T-cell (primary cell): ENCODE measurements at places on chromosomes 5 and 9. TPM values are rescaled to one million over a fixed set of nuclear protein-coding genes. Genes with fewer than 3 reads are reported as not detected.

MUSK gene
- not detected for total RNA-seq

LSM11 gene
- 1.9 TPM for total RNA-seq

DNA sequence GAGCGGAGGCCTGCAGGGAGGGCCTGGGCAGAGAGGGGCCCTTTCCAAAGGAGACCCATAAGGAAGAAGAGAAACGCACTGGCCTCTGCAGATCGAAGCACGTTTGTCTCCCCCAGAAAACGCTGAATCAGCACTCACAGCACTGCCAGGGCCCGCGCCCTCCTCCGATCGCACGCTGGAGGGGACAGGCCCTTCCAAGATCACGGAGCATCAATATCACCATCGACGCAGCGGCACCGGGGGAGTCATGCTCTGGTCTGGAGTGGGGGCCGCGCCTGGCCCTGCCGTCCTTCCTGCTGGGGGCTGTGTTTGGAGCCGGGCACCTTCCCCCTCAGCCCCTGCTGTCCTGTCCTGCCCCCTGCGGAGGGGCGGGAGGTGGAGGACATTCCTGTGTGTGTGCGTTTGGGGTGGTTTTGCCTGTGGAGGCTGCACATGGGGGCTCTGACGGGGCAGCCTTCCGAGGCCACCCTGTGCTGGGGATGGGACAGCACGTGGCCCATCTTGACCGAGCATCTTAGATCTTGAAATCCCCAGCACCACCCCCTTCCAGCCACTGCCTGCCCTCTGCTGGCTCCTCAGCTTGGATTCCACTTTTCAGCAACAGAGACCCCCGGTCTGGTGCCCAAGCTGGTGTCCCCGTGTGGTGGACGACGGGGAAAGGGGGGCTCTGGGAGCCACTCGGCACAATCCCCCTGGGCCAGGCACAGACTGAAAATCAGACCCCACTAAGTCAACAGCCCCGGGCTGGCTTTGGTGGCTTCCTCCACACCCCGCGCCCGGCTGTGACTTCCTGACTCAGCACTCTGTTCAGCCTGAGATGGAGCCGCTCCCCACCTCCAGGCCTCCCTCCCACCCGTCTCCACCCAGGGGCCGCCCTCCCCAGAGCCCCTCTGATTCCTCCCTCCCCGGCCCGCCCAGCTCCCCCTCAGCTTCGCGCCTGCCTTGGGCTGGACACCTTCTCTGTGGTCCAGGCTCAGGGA lies 8.3 kb downstream of the TMEM250 start:
- H3K4me1 ChIP-seq = peaks cover 49% of the 10 kb centered on the region
- H3K36me3 ChIP-seq = peaks cover 4% of the 10 kb centered on the region
- peak overlapping the region; percentile 70 for H3K4me3 ChIP-seq
- no peaks in the 10 kb centered on the region for H3K27me3 ChIP-seq
- DNase-seq = no peak
- H3K27ac ChIP-seq = peak overlapping the region; percentile 52

GRCh38 chr9:128251732-128252100 lies 24.1 kb downstream of the GOLGA2 start:
- no peak for DNase-seq
- H3K4me3 ChIP-seq = no peak overlapping the region
- H3K27ac ChIP-seq = no peak overlapping the region
- H3K36me3 ChIP-seq = peaks cover under 1% of the 10 kb centered on the region

TAS2R1 gene
- not detected for total RNA-seq

- no peak overlapping the region for H3K27ac ChIP-seq
- no peak overlapping the region for H3K4me3 ChIP-seq
- no peaks in the 10 kb centered on the region for H3K36me3 ChIP-seq
- H3K4me1 ChIP-seq = no peaks in the 10 kb centered on the region
- no peaks in the 10 kb centered on the region for H3K27me3 ChIP-seq
Measured at GRCh38 chr5:128681764-128682592, 143.9 kb upstream of the FBN2 start.

- H3K4me1 ChIP-seq = no peaks in the 10 kb centered on the region
- no peaks in the 10 kb centered on the region for H3K27me3 ChIP-seq
- H3K27ac ChIP-seq = no peak overlapping the region
Measured at GRCh38 chr9:99601571-99602111, 220.0 kb upstream of the NR4A3 start.
